Glutamatergic neuron (in vitro differentiated cells): ENCODE measurements at places on chromosomes 16 and 17.

GRCh38 chr17:82947051-82947991 is 107.5 kb upstream of the ZNF750 start:
- DNase-seq = no peak

- no peak for DNase-seq
Measured at GRCh38 chr16:89517128-89517527, 8.9 kb downstream of the SPG7 start.

DNA sequence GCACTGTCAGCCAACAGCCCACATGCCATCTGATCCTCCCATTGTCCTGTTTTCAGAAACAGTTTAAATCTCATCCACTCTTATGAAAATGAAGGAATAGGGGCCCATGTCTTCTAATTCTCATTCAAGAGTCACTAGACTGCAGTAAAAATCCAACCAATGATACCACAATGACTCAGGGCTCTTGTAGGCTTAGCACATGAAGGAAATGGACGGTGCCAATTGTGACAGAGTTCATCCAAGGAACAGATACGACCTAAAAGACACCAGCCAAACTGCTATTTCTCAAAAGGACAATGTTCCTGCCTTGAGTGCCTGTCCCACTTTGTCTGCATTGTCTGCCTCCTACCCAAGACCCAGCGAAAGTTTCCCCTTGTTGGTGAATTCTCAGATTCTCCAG is 204.8 kb upstream of the COX10 start:
- no peak for DNase-seq

GRCh38 chr17:14337596-14338079 is 36.8 kb downstream of the HS3ST3B1 start:
- no peak for DNase-seq

- no peak for DNase-seq
Measured at GRCh38 chr16:78768718-78769117, 669.3 kb downstream of the WWOX start.

DNA sequence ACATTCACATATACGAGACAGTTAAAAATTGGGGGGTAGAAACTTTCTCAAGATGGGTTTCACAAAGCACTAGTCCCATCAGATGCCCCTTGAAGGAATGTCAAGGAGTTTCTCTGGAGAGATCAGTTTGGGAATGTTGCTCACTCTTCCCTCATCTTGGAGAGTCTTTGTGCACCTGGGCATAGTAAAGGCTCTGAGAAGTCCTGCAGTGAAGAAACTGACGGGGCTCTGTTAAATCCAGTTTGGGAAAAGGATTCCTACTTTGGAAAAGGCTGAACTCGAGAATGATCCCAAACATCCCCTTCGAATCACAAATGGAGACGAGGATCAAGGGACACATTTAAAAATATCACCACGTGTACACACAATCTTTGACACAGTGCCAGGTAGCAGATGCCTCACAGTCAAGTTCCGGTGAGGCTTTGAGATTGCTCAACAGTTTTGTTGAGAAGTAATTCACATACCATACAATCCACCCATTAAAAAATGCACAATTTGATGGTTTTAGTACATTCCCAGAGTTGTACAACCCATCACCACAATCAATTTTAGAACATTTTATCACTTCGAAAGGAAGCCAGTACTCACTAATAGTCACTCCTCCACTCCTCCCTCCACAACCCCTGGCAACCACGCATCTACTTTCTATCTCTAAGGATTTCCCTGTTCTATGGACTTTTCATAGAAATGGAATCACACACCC is 203.4 kb upstream of the FOXF1 start:
- DNase-seq = no peak

GRCh38 chr16:73076324-73076810 is 28.4 kb upstream of the ZFHX3 start:
- no peak for DNase-seq

GRCh38 chr17:68584581-68585303 is 16.4 kb downstream of the FAM20A start:
- no peak for DNase-seq

- DNase-seq = no peak
Measured at GRCh38 chr16:57038166-57038565, 48.8 kb downstream of the NLRC5 start.

DNA sequence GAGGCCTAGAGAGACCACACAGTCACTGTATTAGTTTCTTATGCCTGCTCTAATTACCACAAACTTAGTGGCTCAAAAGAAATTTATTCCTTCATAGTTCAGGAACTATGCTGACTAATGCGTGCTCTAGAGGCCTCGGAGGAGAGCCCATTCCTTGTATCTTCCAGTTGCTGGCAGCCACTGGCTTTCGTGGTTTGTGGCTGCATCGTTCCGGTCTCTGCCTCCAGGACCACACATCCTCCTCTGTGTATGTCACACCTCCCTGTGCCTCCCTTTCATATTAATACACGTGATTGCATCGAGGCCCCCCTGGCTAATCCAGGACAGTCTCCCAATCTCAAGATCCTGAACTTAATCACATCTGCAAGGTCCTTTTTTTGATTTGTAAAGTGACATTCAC is 16.9 kb upstream of the MYLK3 start:
- no peak for DNase-seq

DNA sequence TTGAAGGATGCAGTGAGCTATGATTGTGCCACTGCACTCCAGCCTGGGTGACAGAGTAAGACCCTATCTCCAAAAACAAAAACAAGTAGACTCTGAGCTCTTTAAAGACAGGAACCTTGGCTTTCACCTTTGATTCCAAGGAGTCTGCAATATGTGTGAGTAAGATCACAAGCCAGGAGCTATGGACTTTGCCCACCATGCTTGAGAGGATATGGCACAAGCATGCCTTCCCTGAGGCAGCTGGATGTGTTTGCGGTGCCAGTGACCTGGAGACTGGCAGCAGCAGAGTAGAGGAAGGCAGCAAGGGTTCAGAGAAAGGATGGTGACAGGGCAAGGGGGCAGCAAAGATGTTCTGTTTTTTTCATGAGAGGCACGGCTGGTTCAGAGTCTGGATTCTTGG is 14.5 kb upstream of the PRKCA start:
- DNase-seq = no peak

GRCh38 chr17:14078027-14078426 is 8.7 kb downstream of the COX10 start:
- no peak for DNase-seq

DNA sequence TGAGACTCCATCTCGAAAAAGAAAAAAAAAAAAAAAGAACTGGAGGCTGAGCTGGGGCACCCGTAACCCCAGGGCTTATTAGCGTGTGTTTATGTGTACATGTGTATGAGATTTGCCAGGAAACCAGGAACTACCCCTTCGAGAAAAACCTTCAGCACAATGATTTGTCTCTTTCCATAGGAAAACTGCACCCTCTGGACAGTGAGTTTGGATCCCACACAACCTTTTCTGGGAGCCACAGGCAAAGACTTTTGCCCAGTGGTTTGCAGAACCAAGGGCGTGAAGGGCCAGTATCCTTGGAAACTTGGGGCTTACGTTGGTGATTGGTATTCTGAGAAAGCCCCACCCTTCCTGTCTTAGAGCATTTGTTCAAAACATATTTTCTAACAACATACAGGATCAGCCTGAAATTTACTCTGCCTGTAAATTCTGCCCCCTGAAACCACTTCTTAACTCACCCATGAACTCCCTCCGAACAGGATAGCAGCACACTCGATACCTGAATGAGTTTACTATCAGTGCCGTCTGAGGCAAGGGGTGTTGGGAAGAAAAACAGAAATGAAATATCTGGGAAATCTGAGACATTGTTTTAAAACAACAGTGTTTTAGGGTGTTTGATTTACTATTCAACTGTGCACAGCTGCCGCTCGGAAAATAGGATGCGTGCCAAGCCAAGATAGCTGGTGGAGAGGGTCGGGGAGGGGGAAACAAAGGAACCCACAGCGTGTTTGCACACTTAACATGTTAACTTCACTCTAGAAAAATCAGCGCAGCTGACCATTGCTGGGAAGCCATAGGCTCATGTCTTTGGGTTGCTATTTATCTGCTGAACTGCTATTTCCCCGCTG is 40.2 kb upstream of the MAF start:
- DNase-seq = no peak

- no peak for DNase-seq
Measured at GRCh38 chr17:39365242-39365641, 36.2 kb downstream of the FBXL20 start.

DNA sequence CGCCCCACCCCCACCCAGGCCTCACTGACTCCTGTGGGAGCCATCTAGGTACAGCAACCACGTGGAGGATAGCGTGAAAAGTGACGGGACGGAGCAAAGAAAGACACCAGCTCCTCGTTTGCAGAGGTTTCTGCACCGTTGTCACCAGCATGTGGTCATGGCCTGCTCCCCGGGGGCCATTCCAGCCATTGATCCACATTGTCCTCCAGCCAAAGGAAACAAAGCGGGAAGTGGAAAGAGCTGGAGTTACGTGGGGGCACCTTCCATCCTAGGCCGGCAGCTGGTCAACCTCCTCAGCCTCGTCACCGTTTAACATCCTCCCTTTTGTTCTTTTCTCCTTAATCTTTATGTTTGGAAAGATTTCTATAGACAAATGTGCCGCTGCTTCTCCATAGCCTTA is 153.7 kb downstream of the RPTOR start:
- DNase-seq = peak; percentile 58

- no peak for DNase-seq
Measured at GRCh38 chr17:69326377-69327059, 415 bp downstream of the ABCA5 start.

- no peak for DNase-seq
Measured at GRCh38 chr16:6111390-6111789, 1013.8 kb upstream of the EEF2KMT start.

DNA sequence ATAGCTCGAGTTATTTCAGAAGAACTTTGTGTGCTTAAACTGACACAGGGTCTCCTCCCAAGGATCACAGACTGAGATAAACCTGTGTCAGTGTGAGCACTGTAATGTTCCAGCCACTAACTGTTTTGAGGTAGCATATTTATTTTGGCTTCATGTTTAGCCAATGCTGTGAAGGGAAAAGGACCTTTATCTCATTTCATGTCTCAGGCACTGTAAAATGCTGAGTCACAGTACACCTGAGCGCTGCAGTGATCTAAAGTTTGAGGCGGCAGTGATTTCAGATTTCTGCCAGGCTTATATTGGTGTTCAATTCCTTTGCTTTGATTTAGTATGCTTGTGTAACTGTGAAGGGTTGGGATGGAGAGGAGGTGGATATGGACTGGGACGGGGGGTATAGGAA is 3.1 kb upstream of the DNAJA2 start:
- no peak for DNase-seq

GRCh38 chr16:55392701-55393100 is 68.7 kb downstream of the IRX6 start:
- DNase-seq = no peak

DNA sequence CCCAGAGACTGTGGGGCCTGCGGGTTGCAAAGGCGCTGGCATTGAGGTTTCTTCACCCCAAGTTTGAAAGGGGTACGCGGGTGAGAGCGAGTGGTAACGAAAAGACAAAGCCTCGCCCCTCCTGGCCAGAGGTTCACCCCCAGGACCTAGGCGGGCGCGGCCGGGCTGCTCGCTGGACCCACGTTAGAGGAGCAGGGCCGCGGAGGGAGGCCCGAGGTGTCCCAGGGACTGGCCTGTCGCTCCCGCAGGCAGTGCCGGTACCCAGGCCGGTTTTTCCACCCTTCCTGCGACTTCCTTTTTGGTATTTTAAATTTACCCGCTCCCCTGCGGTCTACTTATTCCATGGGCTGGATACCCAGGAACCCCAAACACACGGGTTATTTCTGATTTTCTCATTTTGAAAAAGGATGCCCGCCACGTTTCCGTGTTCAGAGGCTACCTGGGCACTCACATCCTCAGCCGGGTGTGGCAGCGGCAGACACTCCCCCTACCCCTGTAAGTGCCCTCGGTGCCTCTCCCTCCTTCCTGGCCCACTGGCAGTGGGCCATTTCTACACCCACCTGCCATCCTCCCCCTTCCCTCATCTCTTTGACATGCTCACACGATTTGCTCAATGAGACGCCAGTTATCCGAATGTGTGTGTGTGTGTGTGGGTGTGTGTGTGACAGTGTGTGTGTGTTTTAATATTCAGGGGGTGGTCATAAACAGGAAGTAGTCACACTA is 1.6 kb upstream of the FOXL1 start:
- no peak for DNase-seq

- DNase-seq = no peak
Measured at GRCh38 chr17:67020293-67020766, 24.0 kb upstream of the CACNG1 start.

DNA sequence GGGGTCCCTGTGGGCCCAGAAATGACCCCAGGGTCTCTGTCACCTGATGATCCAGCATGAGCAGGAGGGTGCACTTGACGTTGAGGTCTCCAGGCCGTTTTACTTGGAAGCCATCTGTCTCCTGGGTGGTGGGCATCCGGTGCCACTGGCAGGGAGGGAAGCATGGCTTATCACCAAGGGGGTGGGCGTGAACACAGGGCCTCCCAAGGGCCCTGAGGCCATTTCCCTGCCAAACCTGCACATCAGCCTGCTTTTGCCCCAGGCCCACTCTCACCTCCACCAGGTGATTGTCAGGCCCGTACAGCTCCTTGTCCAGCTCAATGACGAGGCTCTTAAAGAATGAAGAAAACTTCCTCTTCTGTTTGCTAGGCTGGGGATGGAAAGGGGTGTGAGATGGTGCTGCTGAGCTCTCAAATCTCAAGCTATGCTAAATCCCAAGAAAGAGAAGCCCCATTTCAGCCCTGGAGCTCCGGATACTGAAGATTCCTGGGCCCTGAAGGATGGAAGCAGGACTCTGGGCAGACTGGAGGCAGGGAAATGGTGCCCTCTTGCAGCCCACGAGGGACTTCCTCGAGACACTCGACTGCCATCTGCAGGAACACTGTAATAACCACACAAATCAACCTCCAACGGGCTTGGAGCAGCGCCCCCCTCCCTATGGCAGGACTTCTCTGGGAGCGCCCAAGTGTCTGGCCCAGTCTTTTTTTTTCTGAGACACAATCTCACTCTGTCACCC is 7.1 kb upstream of the FTSJ3 start:
- DNase-seq = peak; percentile 59

DNA sequence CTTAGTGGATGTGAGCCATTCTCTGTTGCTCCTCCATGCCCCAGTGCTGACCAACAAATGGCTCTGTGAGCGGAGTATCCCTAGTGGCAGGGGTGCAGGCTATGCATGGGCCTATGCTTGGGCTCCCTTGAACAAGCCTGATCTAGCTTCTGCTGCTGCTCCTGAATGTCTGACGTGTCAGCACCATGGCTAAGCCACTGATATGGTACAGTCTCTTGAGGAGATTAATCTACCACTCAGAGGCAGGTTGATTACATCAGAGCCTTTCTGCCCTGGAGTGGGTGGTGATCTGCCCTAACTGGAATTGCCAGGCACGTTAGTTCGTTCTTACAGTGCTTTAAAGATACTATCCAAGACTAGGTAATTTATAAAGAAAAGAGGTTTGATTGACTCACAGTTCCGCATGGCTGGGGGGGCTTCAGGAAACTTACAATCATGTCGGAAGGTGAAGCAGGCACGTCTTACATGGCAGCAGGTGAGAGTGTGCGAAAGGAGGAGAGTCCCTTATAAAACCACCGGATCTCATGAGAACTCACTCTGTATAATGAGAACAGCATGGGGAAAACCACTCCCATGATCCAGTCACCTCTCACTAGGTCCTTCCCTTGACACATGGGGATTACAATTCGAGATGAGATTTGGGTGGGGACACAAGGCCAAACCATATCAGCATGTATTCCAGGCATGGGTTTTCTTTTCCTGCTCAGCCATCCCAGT is 41.5 kb upstream of the B4GALNT2 start:
- DNase-seq = no peak

GRCh38 chr16:31132303-31132979 is 3.1 kb downstream of the PRSS8 start:
- no peak for DNase-seq
